Stimulated activated CD8-positive, alpha-beta memory T cell treated with anti-CD3 and anti-CD28 coated beads, Interleukin-2, amount 100 ng/mL, for 1 hour (primary cell): ENCODE measurements at places on chromosomes 5 and 9.

DNA sequence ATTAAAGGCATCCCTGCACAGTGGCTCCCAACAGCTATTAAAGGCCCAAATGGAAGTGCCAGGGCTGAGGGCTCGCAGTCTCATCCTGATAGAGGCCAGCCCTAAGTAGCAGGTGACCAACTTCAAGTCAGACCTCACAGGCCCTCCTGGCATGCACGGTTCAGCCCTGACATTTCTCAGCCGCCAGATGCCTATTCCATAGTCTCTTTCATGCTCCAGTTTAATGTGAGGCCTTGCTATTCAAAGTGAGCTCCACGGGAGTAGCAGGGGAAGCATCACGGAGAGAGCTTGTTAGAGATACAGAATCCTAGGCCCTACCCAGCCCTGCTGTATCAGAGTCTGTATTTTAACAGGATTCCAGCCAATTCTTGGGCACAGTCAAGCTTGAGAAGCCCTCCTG, 11.1 kb downstream of the LHFPL2 start:
- DNase-seq: no peak

DNA sequence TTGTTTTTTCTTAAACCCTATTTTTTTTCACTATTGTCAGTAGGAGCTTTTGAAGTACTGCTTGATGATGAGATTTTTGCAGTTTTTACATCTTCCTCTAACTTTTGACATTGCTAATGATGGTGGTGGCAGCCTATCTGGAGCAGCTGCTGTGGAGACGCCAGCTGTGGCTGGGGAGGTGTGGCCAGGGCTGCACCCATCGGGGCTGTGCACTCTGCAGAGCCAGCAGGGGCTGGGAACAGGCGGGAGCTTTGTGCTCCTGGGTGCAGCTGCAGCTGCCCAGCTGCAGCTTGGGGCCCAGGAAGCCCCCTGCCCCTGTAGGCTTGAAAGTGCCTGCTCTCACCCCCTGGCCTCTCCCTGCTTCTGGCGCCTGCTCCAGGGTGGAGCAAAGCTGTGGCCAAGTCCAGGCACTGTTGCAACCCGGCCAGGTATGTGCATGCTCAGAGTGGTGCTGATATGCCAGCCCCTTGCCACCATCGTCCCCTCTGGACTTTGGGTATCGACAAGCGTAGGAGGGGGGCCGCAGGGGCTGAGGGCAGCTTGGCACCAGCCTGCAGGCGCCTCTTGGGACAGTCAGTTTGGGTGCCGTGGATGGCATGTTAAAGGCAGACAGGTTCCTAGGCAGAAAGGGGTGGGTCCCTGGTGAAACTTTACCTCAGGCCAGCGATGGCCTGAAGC, 39.2 kb downstream of the FER start:
- DNase-seq: no peak

- no peak for DNase-seq
Observed at GRCh38 chr5:10328323-10328722, 20.6 kb upstream of the CMBL start.

- no peak for DNase-seq
Observed at GRCh38 chr5:99285606-99286005, 356.8 kb upstream of the CHD1 start.

DNA sequence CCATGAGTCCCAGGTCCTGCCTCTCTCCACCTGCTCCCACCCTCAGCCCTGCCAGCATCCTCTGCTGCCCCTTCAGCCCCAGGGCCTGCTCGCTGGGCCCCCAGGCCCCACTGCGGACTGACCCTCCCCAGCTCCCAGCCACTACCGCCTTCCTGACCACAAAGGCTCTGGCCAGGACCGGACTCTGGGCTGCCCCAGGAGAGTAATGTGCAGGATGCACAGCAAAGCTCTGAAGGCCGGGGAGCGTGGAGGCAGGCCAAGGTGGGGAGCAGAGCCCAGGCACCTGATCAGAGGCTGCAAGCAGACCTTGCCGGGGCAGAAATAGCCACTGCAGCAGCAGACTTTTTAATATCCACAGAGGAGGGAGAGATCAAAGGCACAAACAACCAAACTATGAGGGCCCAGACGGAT, 27.9 kb downstream of the IPPK start:
- DNase-seq: no peak

- no peak for DNase-seq
Observed at GRCh38 chr5:129716235-129716634, 31.7 kb upstream of the MINAR2 start.

- no peak for DNase-seq
Observed at GRCh38 chr9:125521462-125522327, 185.3 kb downstream of the MAPKAP1 start.

- DNase-seq: no peak
Observed at GRCh38 chr5:34488984-34489383, 167.1 kb upstream of the RAI14 start.

- no peak for DNase-seq
Observed at GRCh38 chr5:73796164-73797131, 170.5 kb downstream of the ARHGEF28 start.
